RCC 7860 (cell line): ENCODE measurements at places on chromosomes 3 and 15.

DNA sequence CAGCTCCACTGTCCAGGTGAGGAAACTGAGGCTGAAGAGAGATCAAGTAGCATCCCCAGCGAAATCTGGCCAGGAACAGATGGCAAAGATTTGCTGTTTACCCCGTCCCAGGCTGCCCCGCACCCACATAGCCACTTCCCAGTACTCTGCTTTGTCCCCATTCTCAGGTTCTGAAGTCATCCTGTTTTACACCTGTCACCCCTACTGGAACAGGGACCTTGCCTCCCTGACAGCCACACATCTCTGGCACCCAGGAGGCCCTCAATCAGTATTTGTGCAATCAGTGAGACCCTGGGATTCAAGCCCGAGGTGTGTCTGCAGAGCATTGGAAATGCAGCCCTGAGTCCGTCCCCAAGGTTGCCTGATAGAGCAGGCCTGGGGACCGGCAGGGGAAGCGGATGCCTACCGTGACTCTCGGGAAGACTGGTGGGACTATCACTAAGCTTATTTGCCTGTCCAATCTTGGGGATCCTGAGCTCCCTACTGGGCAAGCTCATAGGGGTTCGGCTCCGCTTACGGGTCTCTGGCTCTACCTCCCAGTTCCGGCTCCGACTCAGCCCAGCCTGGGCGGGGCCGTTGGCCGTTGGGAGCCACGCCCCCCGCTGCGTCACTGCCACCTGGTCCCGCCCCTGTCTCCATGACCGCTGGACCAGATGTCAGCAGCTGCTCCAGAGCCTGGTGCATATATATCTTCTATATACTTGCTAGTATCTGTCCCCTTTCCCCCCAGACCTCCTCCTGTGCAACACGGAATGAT lies 17.5 kb upstream of the FANCD2 start:
- no peak for DNase-seq

DNA sequence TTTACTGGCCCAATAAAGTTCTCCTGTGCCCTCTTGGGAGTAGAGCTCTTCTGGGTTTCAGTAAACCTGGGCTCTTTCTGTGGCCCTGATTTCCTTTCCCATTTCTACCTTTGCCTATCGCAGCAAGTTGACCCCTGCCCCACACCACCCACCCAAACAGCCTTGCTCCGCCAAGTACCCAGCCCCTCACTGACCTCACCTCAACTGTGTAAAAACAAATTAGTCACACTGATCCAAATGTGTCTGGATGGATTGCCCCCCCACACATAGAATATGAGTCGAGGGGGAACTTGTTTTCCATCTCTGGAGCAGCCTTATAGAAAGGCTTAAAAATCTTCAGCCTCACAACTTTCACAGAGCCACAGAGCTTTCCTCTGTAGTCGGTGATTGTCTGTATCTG lies 28.6 kb upstream of the VEPH1 start:
- no peak for DNase-seq

- DNase-seq = no peak
These were observed 196.7 kb downstream of the EPHA6 start for GRCh38 chr3:97010881-97011657.

- no peak for DNase-seq
These were observed 88.9 kb downstream of the AAGAB start for GRCh38 chr15:67165254-67166253.

DNA sequence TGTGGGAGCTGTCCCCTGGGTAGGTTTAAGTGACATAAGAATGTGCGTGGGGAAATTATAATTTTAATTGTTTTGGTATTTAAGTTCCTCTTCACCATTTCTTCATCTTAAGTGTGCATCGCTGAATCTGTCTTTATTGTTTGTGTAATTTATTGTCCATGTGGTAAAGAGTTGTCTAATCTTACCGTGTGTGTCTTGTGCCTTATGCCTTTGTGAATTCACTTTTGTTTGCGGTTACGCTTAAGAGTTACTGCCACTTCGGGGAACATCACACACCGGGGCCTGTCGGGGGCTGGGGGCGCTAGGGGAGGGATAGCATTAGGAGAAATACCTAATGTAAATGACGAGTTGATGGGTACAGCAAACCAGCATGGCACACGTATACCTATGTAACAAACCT lies 767 bp downstream of the WDR48 start:
- DNase-seq = no peak
